HS-27A (cell line): ENCODE measurements at places on chromosomes 12 and 14.

GRCh38 chr12:6358881-6359280 is 16.5 kb downstream of the SCNN1A start:
- DNase-seq, result no peak

DNA sequence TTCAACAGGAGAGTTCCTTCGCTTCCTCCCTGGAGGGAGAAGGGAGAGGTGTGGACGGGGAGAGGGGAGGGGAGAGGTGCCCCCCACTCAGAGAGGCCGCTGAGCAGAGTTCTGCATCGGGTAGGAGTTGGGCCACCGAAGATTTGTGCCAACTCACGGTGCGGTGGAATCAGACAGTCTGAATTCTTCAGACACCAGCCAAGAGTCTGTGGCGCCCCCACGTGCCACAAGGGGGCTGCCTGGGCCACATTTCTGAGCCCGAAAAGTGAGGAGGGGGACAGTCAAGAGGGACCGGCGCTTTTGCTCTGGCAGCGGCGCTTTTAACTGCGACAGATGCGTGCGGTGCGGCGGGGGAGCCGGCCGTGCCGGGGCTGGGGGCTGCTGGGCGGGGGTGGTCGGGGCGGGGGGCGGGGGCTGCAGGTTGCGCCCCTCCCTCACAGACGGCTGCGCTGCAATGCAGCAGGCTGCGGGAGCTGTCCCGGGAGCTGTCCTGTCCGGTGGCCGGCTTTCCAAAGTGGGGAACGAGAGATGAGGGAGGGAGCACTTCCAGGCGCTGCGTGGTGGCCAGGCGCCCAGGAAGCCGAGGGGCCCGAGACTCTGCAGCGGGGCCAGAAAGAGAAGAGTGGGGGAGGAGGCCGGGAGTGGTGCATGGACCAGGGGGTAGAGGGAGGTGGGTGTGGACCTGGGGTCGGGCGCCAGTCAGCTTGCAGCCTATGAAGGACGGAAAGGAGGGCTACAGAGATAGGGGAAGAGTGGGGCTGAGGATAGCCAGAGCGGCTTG is 975 bp upstream of the RTL1 start:
- no peak for DNase-seq

DNA sequence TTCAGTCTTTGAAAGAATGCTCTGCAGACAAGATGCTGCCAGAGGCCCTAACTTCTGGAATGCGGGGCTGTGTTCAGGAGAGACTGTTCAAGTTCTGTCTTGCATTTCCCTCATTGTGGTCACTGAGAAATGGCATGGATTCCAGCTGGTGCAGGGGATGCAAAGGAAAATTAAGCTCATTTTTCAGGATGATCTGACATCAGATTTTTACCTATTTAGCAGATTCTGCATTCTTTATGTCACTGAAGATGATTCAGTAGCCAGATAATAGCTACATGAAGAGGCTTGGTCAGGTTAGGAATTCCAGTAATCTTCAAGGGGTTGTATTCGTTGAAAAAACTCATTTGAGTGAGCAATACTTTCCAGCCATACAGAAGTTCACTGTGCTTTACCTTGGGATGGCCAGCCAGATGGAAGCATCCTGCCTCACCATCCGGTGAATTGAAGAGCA is 16.1 kb upstream of the MFAP5 start:
- no peak for DNase-seq

DNA sequence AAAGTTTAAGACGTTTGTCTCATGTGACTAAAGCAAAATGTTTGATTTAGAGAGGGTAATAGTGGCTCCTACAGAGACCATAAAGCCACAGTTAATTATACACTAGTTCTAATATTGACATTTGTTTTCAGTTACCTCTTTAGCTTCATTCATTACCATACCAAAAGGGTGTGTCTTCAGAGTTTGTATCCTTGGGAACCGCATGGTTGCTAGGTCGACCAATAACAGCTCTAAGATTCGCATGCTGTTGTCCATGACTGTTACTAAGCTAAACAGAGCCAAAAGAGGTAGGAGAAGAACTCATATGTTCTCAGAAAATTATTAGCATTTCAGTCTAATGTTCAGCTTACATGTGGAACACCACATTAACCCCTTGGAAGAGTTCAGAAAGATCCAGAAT is 36.2 kb upstream of the ETNK1 start:
- no peak for DNase-seq

- DNase-seq, result no peak
These were observed 137.5 kb upstream of the KRAS start for GRCh38 chr12:25388183-25388582.

DNA sequence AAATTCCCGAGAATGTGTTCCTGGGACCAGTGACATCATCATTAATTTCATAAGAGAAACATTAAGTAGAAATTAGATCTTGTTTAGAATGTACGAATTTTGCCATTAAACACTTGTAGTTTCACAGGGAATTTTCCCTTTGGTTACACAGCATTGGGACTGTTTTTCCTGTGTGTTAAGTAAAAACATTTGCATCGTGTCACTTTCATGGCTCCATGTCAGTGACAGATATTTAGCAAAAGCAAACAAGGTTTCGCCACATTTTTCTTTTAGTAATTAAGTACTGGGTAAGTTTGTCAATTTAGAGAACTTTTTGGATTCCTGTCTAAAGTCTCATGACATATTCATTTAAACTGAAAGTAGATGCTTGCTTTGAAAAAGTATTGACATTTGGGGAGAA is 45.5 kb upstream of the OVCH1 start:
- no peak for DNase-seq

GRCh38 chr12:54220092-54220557 is 31.3 kb upstream of the SMUG1 start:
- peak; percentile 46 for DNase-seq

DNA sequence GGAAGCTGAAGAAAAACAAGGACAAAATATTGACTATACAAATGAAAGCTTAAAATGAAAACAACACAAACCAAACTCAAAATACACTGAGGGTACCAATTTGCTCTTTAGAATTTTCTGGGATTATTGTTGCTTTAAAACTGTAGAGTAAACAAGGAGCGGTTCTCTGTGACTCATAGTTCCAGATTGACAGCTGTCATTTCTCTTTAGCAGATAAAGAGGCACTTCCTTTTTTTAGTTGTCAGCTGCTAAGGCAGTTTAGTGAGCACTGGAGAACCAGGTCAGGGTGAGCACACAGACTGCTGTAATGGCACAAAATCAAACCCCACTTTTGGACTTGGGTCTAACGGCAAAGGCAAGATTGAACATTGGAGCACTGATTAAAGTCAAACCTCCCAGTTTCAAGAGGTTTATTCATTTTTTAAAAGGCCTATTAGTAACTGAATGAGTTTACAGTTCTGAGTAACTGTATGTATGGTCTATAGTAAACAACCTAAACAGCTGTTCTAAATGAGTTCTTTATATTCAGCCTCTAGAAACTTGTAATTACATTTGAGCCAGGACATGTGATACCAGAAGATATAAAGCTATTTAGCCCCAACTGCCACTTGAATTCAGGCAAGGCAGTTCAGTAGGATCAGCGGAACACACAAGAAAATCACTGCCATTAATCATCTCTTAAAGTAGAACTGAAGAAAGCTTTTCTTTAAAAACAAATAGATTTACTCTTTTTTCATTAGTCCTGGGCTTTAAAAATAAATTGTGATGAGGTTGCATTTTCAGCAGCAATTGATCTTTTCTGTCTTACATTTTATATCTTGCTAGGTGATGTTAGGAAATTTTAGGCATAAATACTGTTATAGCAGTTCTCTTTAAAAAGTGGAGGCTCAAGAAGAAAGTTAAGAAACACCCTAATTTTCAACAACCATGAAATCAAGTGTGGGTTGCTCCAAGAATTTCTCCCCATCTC is 71.7 kb upstream of the PRICKLE1 start:
- no peak for DNase-seq

- peak; percentile 40 for DNase-seq
These were observed 12.9 kb upstream of the MCRS1 start for GRCh38 chr12:49580572-49581535.

GRCh38 chr14:104873380-104874055 is 8.4 kb downstream of the CEP170B start:
- DNase-seq, result no peak

DNA sequence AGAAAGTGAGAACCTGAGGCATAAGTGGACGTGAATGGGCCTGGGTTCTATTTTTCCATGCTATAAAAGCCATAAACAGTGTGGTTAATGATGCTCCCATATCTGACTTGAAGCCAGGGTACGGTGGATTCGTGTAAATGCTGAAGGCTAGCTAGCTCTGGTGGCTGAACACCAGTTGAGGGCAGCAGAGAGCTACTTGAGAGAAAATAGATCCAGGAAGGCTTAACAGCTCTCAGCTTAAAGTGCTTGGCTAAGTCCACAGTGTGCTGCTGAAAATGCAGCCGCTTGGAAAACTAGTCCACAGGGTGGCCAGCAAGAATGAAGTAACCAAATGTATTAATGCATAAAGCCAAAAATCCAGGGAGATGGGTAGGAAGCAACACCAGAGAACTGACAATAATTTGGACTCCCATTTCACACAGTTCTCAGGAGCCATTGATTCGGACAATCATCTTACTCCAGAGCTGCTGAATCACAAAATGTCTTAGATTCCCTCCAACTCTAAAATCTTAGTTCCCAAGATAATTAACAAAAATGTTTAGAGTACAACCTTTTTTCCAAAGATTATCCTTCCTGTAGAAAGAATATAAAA is 15.0 kb upstream of the FOXG1 start:
- peak; percentile 65 for DNase-seq

- no peak for DNase-seq
These were observed 15.5 kb downstream of the SLC25A29 start for GRCh38 chr14:100290607-100291304.

DNA sequence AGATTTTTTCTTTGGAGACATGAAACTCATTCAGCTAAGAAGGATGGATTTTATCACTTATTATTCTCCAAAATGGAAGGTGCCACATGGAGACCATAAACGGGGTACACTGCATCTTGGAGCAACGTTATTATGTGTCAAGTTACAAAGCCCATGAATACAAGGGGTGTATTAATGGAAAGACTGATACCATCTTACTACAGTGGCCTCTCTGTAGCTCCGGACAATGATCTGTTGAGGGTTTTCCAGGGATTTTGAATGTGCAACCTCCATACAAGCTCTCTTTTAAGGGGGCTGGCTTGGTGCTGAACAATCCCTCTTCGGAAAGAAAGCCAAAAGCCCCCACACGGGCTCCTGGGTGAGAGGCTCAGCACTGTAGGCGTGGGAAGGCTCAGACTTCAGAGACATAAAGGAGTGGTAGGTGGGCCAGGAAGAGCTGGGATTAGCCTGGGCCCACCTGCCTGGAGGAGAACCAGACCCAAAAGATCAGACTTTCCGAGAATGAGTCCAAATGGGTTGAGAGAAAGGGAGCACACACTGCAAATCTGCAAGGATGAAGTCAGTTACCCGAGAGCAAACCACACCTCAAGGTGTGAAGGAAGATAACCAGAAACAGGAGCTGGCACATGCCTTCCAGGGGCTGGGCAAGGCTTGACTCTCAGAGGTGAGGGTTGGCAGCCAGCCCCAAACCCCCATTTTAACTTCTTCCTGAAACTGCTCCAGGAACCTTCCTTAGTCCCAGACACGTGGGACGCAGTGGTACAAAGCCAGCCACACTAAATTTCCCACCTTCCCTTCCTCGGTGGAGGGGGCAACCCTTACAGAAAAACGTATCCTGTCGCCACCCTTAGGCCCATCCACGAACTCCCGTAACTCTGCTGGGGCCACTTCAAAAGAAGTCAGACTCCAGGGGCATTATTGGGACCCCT is 1.5 kb downstream of the VPS37B start:
- DNase-seq, result no peak
